Psoas muscle (tissue), 8 donors: ENCODE measurements at places on chromosomes 5 and 9. TPM values are rescaled to one million over a fixed set of nuclear protein-coding genes. Genes with fewer than 3 reads are reported as not detected.

GRCh38 chr5:145056800-145057199 lies 778.3 kb downstream of the PRELID2 start:
- DNase-seq: no peak

DNA sequence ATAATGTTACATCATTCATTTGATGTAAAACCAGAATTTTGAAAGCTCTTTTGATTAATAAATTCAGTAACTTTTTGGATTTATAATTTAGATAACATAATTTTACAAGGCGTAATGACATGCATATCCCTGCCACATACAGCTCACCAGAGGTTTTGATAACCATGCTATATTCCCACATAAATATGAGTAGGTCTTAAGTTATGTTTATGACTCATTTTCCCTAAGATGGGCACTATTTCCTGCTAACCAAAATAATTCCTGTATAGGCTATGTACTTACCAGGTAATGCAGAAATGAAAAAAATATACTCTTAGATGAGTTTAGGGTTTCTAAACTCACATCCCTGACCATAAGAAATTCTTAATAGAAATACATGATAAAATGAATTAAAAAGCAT lies 93.9 kb upstream of the EDIL3 start:
- DNase-seq: no peak

DNA sequence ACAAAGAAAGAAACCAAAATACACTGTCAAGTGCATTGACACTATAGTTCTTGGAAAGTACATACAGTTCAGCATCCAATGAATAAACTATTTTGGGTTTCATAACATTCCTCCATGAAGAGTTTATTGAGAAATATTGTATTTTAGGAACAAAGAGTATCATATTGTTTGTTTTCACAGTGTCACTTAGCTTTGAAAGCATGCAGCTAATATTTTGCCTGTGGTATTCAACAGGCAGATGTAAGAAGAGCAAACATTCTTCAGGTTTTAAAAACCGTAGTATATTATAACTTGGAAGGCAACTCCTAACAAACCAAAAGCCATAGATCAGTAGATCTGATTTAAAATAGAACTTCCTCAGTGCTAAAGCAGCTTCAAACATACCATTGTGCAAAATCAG lies 4.5 kb downstream of the PRELID2 start:
- no peak for DNase-seq

DNA sequence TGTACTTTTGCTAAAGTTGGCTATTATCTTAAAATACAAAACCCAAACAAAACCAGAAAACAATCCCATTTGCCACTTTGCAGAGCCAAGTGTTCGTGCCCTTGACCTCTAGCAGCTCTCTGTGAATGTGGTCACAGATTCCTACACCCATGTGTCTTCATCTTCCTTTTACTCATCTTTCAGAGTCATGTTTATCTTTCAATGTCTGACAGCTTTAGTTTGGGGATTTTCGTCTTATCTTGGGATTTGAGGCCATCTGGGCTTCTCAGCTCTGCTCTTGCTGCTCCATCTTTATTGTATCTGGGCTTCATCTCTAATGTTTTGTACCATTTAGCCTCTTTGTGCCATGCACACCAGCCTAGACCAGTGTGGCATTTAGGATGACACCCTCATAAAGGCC lies 81.0 kb downstream of the DAPK1 start:
- no peak for DNase-seq

- DNase-seq: no peak
Measured at GRCh38 chr5:6849316-6850105, 136.3 kb downstream of the TENT4A start.

- DNase-seq: peak; percentile 85
Measured at GRCh38 chr5:133111299-133111698, 59.5 kb downstream of the HSPA4 start.

SAP30L gene
- 26.0 TPM for total RNA-seq

GRCh38 chr5:178306430-178307225 lies 74.0 kb upstream of the PHYKPL start:
- no peak for DNase-seq

ADCY2 gene
- total RNA-seq: 76.9 TPM

DNA sequence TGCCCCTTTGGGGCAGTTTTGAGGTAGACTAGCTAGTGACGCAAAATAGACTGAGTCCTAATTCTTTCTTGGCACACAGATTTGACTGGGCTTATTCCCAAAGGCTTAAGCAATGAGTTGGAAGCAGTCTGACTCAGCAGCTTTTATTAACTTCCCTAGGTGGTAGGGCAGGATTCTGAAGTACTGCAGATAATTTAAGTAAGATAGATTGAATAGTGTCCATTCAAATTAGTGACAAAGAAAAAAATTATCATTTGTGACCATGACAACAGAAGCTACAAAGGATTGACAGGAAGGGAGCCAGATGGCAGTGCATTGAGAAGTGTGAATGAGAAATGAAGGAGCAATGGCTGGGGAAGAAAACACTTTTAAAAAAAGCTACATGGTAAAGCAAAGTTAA lies 649.4 kb downstream of the CDH9 start:
- no peak for DNase-seq

HMGXB3 gene
- 23.2 TPM for total RNA-seq

DNA sequence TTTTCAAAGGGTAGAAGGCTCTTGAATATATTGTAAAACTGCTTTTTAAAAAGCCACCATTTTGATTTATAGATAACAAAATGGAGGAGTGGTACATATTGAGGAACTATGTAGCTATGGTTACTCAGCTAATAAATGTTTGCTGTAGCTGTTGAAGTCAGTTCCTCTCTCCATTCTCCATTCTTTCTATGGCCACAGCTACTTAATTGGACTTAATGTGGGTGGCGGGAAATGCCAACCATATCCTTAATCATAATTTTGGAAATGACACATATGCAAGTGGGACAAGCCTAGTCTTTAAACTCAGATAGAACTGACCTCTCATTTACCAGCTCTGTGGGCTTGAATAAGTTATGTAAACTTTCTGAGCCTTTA lies 10.6 kb downstream of the CDKN2A start:
- no peak for DNase-seq

DIPK1B gene
- 2.1 TPM for total RNA-seq

STK32A gene
- total RNA-seq: 2.6 TPM

DNA sequence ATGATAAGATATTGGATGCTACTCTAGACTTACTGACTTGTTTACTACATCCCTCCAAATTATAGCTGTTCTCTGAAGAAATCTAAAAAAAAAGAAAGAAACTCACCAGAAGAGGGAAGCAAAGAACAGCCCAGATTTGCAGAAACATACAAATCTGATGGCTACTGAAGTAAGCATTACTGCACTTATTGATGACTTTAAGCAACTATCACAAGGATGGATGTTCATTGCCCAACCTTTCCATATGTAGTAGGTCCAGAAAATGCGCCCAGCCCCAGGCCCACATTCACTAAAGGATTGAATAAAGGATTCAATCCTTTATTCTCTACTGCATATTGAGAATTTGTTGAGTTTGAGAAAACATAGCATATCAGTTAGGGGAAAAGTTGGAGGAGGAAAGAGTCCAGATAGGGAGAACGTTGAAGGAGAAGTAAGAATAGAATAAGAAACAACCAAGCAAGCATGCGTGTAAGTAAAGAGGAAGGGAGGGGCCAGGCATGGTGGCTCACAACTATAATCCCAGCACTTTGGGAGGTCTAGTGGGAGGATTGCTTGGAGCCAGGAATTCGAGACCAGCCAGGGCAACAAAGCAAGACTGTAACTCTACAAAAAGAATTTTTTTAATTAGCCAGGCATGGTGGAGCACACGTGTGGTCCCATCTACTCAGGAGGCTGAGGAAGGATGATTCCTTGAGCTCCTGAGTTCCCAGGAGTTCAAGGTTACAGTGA lies 33.8 kb upstream of the DTWD2 start:
- no peak for DNase-seq

- DNase-seq: no peak
Measured at GRCh38 chr9:88898039-88898720, 93.1 kb upstream of the S1PR3 start.
